ENCODE measurements at places on chromosomes 5 and 9.

DNA sequence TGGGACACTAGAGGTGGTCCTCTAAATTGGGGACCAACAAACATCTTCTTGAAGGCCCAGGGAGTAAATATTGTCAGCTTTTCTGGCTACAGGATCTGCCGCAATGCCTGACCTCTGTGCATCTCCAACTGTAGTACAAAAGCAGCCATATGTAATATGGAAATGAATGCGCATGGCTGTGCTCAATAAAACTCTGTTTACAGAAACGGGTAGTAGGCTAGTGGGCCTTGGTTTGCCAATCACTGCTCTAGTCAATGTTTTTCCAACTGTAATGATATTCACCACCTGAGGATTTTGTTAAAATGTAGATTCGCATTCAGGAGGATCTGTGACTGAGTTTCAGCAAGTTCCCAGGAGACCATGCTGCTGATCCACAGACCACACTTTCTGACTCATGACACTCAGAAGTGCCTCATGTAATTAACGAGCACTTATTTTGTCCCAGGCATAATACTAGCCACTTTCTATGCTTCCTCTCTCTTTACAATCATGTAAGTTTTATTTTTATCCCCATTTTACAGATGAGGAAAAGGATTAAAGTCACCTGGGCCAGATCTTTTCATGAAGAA is 96.9 kb downstream of the MED27 start:
- DNase-seq, result no peak

DNA sequence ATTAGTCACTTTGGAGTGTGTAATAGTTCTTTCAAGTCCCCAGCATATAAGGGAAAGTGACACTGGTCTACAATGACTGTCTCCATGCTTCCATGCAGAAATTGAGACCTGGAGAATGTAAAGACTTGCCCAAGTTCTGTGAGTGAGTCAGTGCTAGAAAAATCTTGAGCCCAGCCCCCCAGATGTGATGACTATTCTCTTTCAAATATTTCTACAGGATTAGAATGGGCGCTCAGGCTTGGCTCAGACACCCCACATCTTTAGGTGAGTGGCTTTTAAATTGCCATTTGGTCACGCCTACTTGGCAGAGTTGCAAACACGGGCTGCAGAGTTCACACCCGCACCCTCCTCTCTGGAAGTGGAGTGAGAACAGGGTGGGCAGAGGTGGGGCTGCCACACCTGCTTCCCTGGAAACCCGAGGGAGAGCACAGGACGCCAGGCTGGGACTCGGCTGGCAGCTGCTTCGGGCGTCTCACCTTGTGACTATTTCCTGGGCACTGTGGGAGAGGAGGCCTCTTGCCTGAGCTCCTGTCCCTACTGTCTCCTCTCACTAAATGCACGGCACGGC is 37.6 kb downstream of the ROPN1L start:
- DNase-seq, result peak; percentile 52

DNA sequence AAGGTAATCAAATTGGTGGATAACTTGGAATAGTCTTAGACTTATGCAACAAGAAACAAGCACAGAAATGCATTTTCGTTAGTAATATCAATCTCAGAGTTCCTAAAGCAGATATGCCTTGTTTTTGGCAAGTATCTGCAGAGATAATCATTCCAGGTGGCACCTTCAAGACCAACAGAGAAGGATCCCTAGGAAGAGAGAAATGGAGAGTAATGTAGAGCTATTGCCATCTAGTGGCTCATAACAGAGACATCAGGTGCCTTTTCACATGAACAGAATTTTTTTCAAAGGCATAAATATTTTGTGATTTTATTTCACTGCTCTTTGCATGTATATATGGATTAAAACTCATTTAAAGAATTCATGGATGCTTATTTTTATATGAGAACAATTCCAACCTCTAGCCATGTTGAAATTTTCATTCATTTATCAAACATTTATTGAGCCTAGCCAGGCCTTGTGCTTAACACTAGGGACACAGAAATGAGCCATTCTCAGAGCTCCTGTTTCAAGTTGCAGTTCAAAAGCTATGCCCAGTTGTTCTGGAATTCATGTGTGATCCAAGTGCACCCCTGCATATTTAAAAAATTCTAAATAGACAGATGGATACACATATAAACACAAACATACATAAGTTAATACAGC is 117.5 kb upstream of the OR13F1 start:
- DNase-seq, result peak; percentile 32

- DNase-seq, result no peak
Observed at GRCh38 chr5:170638454-170639220, 134.8 kb downstream of the KCNIP1 start.

- no peak for DNase-seq
Observed at GRCh38 chr5:154374264-154374663, 71.5 kb upstream of the SAP30L start.

DNA sequence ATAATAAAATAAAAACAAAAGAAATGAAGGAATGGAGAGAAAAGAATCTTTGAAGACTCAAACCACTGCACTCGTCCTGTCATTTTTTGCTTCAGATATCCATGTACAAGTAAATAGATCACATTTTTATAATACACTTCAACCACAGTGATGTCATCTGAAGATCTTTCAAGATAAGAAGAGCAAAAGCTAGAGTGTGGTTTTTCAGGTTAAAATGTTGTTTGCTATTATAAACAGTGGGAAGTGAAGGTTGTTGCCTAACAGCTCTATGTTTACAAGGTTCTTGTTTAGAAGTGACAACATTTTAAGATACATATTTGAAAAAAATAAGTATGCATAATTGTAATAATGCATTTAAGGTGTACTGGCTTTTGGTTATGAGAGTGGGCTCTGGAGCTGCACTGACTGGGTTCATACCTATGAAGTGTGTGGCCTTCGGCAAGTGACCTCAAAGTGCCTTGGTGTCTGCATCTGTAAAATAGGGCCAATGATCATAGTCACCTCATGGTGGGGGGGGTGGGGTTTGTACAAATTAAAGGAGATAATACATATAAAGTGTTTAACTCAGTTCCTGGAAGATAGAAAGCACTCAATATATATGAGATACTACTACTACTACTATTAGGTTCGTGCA is 45.5 kb upstream of the IL7R start:
- DNase-seq, result no peak

DNA sequence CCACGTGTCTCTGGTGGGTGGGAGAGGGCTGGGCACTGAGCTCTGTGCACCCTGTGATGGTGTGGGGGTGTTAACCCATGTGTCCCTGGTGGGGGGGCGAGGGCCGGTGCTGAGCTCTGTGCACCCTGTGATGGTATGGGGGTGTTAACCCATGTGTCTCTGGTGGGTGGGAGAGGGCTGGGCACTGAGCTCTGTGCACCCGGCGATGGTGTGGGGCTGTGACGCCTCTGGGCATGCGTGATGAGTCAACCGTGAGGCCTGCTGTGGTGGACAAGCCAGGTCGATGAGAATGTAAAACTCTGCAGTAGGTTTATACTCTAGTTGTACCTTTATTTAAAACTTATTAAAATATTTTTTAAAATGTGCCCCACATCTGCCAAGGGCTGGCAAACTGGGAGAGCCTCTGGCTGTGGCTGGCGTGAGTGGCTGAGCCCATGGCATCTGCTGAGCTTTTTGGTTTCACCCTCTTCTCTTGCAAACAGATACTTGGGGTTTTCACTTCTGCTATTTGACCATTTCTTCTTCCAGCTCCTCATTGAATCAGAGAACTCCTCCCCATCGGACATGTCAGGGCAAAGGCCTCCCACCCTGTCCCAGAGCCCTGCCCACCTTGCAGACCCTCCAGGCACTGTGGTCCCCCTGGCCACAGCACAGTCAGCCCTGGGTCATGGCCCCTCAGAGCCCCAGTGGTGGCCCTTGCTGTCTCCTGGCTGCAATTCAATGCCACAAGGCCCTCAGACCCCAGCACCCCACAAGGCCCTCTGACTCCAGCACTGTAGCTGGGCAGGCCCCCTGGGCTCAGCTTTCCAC is 18.5 kb upstream of the EXOC3 start:
- DNase-seq, result no peak

Measured in amniotic stem cell (primary cell).